Dorsolateral prefrontal cortex (tissue), 122 donors: ENCODE measurements at places on chromosomes 3 and 15.

- no peak for DNase-seq
Observed at GRCh38 chr15:31458596-31459399, 132.2 kb downstream of the KLF13 start.

DNA sequence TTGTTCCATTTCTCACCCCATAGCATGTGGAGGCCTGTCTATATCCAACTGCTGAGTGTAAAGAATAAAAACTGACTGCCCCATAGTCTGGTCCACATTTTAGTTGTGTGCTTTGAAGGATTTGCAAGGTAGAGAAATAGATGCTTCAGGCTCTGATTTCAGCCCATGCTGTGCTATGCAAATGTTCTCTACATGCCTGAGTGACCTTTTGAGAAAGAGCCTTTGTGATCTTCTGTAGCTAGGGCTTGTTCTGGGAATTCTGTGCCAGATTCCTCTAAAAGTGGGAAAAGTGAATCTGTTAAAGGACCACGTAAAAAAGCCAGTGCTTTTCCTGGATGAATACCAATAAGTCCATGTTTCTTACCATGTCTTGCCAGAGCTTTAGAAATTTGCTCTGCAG lies 5.2 kb downstream of the KCTD6 start:
- no peak for DNase-seq

GRCh38 chr15:82875411-82876003 lies 66.1 kb downstream of the WHAMM start:
- no peak for DNase-seq

GRCh38 chr3:43966126-43966525 lies 275.4 kb downstream of the ABHD5 start:
- DNase-seq: no peak

- no peak for DNase-seq
Observed at GRCh38 chr15:66927201-66928077, 138.0 kb upstream of the SMAD3 start.

GRCh38 chr3:55648591-55649318 lies 161.6 kb upstream of the WNT5A start:
- DNase-seq: no peak

DNA sequence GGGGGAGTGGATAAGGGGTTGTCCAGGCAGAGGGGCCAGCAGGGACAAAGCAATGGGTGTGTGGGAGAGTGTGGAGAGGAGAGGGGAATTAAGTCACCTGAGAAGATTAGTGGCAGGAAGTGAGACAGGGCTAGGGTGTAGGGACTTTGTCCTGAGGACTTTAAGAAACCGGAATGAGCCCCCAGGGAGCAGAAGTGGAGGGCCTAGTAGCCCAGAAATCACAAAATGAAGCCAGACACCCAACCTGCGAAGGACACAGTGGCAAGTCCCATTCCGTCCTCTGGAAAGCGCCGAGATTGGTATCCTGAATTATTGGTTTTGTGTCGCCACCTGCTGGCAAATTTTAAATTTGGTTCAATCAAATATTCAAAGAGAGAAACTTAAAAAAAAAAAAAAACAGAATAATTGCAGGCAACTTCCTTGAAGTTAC lies 78.0 kb upstream of the SLC25A36 start:
- DNase-seq: no peak

- DNase-seq: no peak
Observed at GRCh38 chr3:133934996-133935842, 39.5 kb upstream of the RAB6B start.

- no peak for DNase-seq
Observed at GRCh38 chr15:89472785-89473256, 23.6 kb downstream of the RHCG start.
